Activated T-helper 1 cell treated with anti-CD3 and anti-CD28 coated beads, Interleukin-2, amount 50 U/mL, for 16 hours (primary cell): ENCODE measurements at places on chromosomes 2 and 18.

DNA sequence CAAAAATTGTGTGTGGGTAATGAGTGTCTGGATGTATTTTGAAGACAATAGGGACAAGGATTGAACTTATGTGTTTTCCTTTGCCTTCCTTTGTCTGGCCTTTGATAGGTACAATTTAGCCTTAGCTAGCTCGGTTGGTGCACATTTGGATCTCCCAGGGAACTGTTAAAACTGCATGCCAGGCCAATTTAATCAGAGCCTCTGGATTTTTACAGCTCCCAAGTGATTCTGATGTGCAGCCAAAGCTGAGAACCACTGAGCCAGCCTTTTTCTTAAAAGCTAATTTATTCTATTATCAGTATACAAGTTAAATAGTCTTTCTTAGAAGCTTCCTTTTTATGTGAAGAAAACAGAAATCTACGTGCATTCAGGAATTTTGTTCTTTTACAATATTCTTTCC, 25.0 kb downstream of the PLEK start:
- DNase-seq, result no peak

DNA sequence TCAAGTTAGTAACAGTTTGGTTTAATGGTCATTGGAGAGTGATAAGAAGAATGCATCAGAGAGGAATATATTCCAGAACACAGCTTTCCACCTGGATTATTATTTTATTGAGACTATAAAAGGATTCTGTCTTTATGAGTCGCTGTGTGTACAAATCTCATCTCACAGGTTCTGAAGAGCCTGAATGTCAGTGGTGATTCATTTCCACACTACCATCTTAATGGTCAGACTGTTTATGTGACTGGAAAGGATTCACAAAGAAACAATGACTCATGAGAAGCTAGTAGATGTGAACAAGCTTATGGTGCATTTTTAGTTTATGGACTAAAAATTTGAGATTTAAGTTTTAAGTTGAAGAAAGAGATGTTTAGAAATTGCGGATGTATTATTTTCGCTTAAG, 685.4 kb upstream of the NRXN1 start:
- DNase-seq, result no peak

DNA sequence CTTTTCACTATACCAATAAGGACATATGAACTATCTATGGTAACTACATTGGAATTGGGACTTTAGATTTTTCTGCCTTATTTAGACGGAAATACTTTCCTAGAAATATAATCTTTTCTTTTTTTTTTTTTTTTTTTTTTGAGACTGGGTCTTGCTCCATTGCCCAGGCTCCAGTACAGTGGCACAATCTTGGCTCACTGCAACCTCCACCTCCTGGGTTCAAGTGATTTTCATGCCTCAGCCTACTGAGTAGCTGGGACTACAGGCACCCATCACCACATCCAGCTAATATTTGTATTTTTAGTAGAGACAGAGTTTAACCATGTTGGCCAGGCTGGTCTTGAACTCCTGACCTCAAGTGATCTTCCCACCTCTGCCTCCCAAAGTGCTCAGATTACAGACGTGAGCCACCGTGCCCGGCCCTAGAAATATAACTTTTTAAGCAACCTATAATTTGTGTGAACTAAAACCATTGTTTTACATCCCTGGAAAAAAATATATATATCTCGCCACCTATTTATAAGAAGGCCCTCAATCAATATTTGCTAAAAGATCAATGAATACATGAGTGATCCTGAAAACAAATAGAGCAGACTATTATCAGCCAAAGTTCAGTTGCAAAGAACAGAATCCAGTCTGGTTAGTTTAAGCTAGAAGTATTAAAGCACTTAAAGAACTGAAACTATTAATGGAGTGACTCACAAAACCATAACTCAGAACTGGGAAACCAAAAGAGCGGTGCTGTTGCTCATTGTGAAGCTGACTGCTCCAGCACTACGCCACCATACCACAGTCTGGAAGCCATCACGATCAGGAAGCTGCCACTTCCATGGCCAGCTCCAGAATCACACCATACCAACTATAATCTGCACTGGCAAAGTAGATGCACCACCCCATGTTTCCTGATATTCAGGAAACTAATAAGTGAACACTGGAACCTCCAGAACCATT, 8.4 kb upstream of the HNRNPLL start:
- no peak for DNase-seq

DNA sequence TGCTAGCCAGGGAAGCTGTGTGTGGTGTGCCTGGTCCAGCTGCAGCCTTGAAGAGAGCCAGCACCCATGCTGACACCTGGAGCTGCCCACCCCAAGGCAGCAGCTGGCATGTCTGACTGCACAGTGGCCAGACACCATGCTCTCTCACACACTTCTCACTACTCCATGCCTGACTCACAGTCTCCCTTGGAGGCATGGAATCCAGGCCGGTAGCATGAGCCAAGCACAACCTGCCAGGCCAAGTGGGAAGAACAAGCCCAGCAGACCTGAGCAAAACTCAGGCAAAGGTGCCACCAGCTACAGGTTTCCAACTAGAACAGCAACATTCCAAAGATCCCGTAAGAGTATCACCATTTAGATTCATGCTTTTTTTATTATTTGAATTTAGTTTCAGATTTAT, 625.3 kb upstream of the LRRTM4 start:
- no peak for DNase-seq

- DNase-seq, result no peak
Observed at GRCh38 chr2:237294460-237294859, 119.5 kb downstream of the COL6A3 start.

GRCh38 chr2:173087793-173088496, 12.3 kb downstream of the MAP3K20 start:
- DNase-seq, result no peak

- DNase-seq, result no peak
Observed at GRCh38 chr2:72182547-72182946, 34.9 kb upstream of the CYP26B1 start.

DNA sequence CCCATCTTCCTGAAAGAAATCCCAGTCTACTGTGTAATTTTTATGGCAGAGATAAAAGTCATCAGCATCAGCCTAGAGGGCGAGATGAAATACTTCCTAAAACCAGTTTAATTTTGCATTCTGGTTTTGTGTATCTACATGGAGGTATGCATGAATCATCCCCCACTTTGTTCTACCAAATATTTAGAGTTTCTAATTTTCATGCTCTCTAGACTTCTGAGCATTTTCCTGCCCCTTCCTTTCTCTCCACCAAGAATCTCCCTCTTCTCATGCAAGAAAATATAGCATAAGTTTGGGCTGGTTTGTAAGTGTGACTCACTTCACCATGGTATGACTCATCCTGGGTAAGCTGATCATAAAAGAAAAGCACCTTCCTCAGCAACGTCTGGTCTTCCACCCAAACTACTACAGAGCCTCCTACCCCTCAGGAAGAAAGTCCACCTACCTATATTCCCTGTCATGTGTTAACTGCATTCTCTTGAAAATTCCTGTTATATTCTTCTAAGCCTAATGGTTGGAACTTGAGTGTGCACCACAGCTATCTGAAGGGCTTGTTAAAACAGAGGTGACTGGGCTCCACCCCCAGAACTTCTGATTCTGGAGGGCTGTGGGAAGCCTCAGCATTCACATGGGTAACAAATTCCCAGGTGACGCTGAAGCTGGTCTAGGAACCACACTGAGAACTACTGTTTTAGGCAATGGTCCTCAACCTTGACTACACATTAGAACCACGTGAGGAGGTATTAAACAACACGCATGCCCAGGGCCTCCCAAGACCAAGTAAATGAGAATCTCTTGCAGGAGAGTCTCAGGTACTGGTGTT, 37.4 kb upstream of the RAPGEF4 start:
- DNase-seq, result no peak

DNA sequence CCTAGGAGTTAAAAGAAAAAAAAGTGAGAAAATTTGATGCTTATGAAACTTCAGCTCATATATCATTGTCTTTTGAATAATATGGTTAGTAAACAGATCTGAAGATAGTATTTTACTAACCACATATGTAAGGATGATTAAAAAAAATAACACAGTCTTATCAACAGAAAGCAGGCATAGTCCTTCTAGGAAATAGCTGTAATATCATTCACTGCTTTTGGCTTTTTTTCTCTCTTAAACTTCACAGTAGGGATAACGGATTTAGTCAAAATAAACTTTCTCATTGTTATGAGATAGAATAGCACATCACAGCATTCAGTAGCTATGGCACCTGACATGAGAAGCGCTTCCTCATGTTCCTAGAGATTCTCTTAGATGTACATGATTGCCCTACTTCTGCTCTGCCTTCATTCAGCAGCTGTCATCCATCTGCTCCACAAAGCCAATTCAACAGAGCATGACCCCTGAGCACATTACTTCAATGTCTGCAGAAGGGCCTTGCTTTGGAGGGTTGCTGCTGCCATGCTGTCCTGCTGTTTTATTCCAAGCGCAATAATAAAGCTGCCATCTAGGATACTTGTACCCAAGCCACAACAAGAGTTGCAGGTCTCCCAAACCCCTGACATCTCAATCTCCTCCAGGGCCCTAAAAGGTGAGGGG, 67.0 kb downstream of the TTC21B start:
- DNase-seq, result no peak
